ENCODE measurements at places on chromosomes 2 and 18.

GRCh38 chr2:227153758-227154486, 10.1 kb downstream of the COL4A4 start:
- DNase-seq = peak; percentile 89

DNA sequence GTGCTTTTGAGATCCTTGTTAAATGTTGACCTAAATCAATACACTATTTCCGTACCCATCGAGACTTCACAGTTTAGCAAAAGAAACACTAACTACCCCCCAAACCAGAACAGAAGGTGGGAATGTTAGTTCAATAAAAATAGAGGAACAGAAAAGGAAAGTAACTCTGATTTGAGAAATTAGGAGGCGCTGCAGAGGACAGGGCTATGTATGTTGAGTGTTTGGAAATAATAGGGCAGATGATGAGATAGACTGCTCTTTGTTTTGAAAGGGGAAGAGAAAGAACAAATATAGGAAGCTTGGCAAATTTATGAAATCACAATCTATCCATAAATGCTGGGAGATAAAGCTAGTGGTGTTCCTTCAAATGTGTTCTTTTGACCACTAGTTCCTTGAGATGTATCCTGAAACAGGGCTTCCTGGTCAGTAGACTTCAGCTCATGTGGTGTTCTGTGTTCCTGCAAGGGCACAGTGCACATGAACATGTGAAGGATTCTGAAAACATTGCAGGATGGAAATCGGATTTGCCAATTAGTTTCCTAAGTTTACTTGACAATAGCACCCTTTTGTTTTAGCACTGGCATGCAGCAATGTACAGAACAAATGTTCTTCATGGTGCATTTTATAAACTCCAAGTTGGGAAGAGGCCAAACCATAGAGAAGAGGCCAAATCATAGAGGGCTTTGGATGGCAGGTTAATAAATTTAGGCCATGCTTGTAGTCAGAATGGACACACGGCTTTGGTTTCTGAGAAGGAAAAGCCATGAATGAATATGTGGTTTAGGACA, 39.8 kb downstream of the RHBDD1 start:
- no peak for DNase-seq

DNA sequence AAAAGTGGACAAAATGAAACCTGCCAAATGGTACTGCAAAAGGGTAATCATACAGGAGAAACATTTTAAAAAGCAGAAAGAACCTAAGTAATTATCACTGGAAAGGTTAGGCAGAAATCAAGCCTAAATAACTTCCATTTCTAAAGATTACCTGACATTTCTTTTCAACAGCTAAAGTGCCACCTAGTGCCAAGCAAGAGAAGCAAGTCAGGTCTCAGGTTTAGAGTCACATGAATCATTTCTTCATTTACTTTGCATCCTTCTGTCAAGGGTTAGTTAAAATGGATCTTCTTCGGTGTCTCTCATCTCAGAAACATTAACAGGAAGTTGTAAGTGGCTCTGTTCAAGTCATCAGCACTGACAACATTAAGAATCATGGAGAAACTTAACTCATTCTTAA, 90.3 kb downstream of the AKAIN1 start:
- no peak for DNase-seq

DNA sequence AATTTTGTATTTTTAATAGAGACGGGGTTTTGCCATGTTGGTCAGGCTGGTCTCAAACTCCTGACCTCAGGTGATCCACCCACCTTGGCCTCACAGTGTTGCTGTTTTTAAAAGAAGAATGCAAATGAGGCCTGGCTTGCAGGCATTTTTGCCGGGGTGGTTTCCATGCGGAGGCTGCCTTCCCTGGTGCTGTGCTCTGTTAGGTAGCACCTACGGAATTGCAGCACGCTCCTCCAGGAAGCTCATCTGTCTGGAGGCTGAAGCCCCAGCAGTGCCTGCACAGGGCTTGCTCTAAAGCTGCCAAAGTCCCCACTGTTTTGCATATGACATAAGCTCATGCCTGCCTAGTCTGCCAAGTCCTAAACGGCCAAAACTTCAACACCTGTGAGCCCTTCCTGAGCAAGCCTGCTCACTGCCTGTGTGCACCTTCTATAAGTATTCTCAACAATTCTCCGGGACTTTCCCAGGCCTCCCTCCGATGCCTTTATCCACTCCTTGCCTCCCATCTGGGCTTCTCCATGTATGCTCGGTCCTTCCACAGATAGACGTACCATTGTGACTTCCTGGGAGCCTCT, 551.3 kb upstream of the RAB6C start:
- no peak for DNase-seq

DNA sequence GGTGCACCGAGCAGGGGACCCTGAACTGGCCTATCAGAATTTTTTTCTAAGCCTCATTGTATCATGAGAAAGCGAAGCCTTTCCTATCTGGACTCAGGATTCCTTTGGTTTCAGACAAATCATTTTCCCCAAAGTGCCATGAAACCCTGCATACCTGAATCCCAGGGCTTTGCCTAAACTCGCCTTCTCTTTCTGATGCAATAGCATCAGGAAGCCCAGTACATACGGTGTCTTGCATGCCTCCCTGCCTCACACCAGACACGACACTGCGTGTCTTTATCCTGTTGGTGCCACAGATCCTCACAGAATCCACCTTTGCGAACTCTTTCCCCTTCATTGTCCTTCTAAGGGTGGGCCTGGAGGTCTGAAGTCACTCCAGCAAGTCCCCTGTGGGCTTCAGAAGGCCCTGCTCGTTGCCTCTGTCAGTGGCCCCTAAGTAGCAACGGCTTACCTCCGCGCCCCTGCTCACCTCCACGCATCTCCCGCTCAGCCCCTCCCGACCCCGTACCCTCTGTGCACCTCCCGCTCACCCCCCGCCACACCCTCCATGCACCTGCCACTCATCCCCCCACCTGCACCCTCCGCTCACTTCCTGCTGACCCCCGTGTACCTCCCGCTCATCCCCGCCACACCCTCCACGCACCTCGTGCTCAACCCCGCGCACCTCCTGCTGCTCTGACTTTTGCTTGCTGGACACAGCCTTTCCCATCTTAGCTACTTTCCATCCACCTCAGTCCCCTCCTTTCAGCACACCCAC, 83.4 kb downstream of the TPGS2 start:
- no peak for DNase-seq

Measured in fibroblast of mammary gland (primary cell).